Lung (tissue), 17 donors: ENCODE measurements at places on chromosomes 3 and 15.

DNA sequence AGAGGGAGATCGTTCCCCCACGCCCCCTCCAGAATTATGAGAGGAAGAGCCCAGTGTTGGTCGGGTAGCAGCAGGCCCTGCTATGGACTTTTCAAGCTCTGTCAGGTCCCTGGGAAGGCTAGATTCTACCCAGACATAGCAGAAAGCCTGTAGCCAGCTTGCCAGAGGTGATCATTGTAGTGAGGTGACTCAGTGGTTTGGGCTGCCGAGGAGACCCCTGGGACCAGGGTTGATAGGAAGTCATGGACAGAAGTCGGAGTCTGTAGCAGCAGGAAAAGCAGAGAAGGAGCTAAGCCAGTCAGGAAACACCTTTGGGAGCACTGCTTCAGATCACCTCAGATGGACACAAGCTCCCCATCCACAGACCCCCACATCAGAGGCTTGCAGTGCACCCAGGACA, 67.7 kb downstream of the CCNL1 start:
- no peak for DNase-seq

GRCh38 chr3:126985132-126985985, 2.4 kb downstream of the PLXNA1 start:
- DNase-seq = no peak

DNA sequence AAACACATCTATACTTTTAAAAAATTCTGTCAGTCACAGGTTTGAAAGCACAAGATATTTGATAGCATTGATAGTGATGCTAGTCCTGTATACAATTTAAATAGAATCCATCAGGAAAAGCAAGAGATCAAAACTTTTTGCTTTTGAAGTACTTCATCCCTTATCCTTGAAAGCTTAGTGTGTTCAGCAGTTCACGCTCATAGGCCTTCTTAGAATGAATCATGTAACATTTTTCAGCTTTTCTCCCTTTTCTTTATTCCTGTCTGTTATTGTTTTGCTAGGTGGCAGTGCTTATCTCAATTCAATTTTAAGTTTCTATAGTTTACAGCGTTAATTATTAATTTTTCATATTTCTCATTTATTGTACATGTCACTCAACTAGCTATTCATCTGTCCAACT, 69.1 kb downstream of the FGF7 start:
- no peak for DNase-seq

DNA sequence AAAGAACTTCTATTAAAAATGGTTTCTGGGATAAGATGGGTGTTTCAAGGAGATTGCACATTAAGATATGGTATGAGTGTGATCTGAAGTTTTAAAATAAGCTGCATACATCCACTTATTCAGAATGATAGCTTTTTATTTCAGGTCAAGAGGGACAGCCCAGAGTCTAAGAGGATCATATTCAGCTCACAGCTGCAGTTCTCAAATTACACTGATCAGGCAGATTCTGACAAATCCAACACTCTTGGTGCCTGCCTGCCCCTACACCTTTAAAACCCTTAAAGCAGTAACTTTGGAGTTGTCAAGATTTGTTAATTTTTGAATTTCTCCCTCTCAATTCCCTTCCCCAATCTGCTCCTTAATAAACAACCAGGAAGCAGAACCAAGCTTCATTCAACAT, 9.1 kb upstream of the TMEM87A start:
- DNase-seq = no peak

DNA sequence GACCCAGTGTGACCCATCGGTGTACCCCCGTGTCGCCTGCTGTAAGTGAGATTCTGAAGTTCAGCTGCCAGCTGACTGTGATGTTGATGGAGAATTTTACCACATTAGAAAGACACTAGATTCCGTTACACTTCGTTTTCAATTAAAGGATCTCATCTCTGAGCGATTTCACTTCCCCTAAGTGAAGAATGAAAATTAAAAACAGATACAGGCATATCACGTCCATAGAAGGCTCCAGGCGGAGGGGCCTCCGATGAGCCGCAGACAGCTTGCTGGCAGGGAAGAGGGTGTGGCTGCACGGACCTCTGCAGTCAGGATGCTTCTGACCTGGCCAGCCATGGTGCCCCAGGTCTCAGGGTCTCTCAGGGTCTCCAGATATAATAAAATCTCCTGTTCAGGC, 6.6 kb upstream of the CPN2 start:
- DNase-seq = no peak

DNA sequence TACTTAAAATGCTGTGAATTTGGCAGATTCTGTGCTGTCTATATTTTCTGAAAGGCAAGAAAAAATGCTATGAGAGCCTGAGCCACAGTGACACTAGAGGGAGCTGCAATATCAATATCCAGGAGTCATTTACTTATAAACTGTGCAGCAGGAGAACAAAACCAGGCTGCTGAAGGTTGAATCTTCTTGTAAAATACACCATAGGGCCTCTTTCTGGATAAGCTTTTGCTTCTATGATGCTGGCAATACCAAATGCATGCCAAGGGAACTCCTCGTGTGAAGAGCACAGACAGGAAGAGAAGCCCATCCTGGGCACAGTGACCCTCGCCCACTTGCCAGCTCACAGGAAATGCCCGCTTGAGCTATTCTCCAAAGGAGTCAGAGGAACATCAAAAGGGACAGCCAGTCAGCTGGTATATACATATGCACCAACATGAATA, 48.0 kb upstream of the TSPAN3 start:
- DNase-seq = peak; percentile 63

GRCh38 chr3:58246148-58247047, 8.8 kb downstream of the ABHD6 start:
- peak; percentile 19 for DNase-seq

- no peak for DNase-seq
Measured at GRCh38 chr15:75145027-75145841, 56.4 kb upstream of the C15orf39 start.

GRCh38 chr3:190385731-190386688, 2.0 kb upstream of the CLDN16 start:
- peak; percentile 6 for DNase-seq
